B cell (primary cell): ENCODE measurements at places on chromosomes 13 and 19. TPM values are rescaled to one million over a fixed set of nuclear protein-coding genes. Genes with fewer than 3 reads are reported as not detected.

Gene KATNAL1
- polyA plus RNA-seq = 2.7 and 3.7 TPM in 2 replicates

Gene LRRC4B
- 0.03 TPM in 1 of 2 replicates, not detected in the other for polyA plus RNA-seq

Gene SYDE1
- polyA plus RNA-seq = not detected in 2 replicates

DNA sequence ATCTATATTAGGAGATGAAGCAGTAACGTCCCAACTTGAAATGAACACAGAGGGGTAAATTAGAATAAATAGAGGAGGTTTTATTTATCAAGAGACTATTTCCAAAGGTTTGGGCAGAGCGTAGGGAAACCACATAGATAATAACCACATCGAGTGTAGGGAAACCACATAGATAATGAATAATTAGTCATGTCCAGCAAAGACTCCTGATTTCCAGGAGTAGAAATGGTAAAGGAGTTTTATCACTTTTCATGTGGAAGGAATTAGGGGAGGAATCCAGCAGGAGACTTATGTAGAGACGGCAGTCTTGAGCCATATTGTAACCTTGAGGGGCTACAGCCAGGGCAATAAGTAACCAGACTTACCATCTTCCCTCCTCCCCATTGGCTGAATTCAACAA, 136.3 kb upstream of the CSNK1A1L start:
- DNase-seq = no peak

DNA sequence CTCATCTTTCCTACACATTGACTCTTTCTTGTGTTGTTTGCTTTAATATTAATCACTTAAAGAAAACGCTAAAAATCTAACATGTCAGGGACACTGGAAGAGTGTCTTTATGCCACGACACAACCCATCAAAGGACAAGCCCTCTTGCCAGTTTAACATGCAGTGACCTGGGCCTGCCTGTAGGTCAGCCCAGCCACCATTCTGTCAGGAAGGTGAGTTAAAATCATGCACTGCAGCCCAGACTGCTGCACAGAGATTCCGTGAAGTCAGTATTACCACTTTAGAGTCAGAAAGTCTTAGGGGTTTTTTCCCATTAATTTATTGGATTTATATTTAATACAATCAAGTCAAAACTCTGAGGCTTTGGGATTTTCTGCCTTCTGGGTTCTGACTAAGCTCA, 58.0 kb downstream of the TNFRSF19 start:
- no peak for DNase-seq

DNA sequence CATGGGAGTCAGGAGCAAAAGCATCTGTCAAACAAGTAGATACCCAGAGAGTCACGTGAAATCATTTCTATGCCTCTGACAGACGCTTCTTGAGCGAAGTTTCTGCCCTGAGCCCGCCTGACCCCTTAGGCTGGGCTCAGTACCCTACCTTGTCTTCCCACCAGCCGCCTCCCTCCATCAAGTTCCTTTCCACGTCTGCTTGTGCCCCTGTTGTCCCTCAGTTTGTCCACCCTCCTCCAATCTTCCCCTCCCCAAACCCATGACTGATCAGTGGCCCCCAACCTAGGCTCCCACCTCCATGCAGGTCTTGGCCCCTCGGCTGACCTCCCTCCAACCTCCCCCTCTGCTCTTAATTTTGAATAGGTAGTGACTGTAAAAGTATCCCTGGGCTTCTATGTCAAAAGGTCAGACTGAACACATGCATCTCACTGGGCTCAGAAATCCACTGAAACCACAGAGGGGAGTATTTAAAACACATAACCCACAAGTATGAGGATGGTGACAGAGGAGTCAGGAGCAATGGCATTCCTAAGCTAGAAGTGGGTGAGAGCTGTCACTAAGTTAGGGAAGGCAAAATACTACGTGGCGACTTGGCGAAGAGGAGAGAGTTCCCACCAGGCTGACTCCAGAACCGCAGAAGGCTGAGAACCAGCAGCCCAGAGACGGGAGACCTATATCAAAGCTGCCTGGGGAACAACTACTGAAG, 1.7 kb upstream of the ZNF446 start:
- DNase-seq = no peak

DNA sequence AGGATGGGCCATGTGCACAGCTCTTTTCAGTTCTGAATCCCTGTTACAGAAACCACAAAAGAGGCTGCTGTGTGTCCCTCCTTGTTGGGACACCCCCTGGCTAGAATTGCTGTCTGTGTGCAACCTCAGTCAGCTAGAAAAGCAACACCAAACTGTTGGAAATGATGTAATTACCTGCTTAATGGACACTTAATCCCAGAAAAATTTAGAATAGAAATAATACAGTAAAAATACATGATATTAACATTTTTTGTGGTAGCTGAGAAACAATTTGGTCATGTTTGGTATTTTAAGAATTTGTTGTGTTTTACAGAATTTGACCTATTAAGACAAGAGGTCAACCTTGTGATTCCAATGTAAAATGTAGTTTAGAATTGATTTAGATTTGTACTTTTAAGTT, 46.8 kb downstream of the FAM124A start:
- DNase-seq = no peak

GRCh38 chr19:15403151-15403531, 15.6 kb downstream of the AKAP8L start:
- no peak for DNase-seq

DNA sequence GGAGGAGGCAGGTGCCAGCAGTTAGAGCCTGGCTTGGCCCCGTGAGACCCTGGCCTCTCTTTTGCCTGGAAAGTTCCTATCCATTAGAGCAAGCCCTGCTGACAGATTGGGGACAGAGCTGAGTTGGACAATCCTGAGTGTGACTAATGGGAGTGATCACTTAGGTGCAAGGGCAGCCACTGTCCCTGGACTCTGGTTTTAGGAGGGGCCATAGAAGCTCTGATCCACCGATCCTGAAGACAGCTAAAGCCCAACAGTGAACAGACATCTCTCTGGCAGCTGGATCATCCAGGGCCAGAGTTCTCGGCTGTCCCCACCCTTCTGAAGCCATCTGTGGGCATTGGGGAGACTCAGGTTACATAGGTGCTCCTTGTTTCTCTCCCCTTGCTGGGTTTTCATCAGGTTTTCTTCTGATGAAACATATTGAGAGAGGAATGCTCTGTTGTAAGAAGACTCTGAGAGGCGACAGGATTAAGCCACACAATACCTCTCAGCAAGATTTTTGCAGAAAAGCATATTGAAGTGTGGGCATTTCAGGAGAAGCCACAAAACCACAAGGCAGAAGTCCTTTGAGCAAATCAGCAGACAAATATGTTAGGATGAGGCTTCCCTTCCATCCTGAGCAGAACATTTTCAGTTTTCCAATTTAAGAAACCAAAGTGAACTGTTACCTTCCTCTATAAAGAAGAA, 288.0 kb upstream of the MAB21L1 start:
- no peak for DNase-seq

- DNase-seq = peak; percentile 87
These were observed 4.6 kb upstream of the SIGLEC10 start for GRCh38 chr19:51422053-51422448.

DNA sequence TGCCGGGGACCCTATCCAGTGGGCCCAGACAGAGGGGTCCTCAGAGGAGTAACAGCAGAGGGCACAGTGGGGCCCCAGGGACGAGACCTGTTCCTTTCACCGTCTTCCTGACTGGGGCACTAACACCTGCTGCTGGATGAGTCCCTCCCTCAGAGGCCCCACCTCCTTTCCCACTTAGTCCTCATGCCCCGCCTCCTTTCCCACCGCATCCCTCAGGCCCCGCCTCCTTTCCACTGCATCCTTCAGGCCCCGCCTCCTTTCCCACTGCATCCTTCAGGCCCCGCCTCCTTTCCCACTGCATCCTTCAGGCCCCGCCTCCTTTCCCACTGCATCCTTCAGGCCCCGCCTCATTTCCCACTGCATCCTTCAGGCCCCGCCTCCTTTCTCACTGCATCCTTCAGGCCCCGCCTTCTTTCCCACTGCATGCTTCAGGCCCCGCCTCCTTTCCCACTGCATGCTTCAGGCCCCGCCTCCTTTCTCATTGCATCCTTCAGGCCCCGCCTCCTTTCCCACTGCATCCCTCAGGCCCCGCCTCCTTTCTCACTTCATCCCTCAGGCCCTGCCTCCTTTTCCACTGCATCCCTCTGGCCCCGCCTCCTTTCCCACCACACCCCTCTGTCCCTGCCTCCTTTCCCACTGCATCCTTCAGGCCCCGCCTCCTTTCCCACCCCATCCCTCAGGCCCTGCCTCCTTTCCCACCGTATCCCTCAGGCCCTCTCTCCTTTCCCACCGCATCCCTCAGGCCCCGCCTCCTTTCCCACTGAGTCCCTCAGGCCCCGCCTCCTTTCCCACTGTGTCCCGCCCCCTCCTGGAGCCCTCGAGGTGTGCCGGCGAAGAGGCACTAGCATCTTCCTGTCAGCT, 6.7 kb downstream of the SPPL2B start:
- peak; percentile 42 for DNase-seq

GRCh38 chr19:10769533-10770491, 51.9 kb downstream of the DNM2 start:
- peak; percentile 43 for DNase-seq
